ENCODE measurements at places on chromosomes 7 and 10.

DNA sequence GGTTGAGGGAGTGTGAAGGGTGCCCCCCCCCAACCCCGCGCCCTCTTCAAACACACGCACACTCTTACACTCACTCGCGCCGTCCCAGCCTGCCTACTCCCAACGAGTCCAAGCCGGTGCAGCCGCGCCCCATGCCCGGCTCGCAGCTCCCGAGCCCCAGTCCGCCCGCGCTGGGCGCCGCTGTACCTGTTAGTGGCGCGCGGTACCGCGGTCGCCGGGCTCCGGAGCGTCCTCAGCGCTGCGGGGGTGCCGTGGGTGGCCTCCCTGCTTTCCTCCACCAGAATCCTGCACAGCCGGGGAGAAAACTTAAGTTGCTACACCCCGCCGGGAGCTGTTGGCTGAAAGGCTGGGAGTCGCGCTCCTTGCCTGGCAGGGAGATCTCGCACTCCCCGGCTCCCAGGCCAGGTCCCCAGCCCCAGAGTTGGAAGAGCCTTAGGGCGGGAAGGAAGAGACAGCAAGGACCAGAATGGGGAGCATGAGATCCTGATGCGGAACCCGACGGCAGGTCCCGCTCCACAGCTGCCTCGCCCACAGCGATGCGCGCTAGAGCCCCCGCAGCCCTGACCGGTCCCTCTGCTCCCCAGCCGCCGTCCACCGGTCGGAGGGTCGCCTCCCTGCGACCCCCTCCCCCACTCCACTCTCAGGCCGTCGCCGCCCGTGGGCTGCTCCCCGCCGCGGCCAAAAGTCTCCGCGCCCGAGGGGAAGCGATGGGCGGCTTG is 863 bp downstream of the ST8SIA6 start:
- DNase-seq = peak; percentile 42

DNA sequence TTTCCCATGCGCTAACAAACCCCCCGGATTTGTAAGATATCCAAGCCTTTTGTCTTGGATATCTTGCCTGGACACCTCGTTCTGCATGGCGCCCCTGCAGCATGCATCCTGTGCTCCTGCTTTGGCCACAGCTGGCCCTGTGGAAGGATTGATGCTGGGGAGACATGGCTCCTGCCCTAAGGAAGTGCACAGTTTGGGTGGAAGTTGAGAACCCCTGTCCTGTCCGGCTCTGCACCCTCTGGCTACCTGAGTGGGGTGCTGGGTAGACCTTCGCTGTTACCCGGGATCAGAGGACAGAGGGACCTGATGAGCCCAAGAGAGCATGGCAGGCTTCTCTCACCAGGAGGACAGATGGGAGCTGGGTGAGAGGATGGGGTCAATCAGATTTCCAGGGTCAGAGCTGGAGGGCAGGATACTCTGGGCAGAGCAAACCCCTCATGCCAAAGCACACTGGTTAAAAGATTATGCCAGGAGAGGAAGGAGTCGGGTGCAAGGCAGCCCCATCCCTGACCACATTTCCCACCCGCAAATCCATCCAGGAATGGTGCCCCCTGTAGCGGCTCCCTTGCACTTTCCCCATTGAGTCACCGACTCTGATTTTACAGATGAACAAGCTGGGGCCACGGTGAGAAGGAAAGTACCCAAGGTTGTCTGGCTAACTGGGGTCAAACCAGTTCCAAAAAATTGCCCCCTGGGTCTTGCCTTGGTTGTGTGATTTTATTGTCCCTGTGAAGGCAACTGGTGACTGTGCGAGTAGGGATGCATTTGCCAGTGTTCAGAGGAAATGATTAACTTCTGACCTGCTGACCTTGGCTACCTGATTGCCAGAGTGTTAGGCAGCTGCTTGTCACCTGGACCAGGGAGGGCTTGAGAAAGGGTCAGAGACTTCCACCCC is 290.1 kb upstream of the ZMIZ1 start:
- no peak for DNase-seq

DNA sequence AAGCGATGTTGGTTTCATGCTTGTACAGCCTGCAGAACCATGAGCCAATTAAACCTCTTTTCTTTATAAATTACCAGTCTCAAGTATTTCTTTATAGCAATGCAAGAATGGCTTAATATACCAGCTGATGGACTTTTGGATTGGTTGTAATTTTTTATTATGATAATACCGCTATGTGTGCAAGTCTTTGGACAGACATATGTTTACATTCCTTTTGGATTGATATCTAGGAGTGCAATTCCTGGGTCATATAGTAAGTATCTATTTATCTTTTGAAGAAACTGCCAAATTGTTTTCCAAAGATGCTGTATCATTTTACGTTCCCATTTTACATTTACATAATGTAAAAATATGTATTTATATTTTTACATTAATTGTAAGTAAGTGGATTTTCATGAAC is 81.2 kb upstream of the PIP4K2A start:
- no peak for DNase-seq

GRCh38 chr10:23263441-23264164 is 71.5 kb downstream of the PTF1A start:
- no peak for DNase-seq

- no peak for DNase-seq
Observed at GRCh38 chr7:122802301-122802751, 83.9 kb downstream of the CADPS2 start.
